CD4-positive, alpha-beta T cell treated with Interleukin-6 at 100 ng/mL for 8 hours (primary cell): ENCODE measurements at places on chromosomes 12 and 14.

DNA sequence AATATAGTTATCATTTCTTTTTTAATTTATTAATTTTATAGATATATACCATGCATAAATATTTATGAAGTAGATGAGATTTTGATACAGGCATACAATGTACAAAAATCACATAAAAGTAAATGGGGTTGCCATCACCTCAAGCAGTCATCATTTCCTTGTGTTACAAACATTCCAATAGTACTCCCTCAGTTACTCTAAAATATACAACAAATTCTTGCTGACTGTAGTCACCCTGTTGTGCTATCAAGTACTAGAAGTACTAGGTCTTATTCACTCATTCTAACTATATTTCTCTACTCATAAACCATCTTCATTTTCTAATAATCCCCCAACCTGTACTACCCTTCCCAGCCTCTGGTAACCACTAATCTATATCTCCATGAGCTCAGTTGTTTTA, 432.6 kb upstream of the SYT1 start:
- no peak for DNase-seq

DNA sequence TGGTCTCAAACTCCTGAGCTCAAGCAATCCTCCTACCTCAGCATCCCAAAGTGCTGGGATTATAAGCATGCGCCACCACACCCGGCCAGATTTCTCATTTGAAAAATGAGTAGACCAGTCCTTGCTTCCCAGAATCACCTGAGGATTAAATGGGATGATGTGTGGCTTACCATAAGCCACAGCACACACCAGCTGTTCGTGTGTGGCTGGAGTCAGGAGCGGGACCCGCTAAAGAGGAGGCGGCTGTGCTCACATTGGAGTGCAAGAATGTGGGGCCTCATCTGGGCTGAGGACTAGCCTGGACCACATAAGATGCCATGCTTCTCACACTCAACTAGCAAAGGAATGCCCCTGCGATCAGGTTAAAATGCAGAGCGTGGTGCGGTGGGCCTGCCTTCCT, 6.7 kb upstream of the ALDH2 start:
- no peak for DNase-seq

DNA sequence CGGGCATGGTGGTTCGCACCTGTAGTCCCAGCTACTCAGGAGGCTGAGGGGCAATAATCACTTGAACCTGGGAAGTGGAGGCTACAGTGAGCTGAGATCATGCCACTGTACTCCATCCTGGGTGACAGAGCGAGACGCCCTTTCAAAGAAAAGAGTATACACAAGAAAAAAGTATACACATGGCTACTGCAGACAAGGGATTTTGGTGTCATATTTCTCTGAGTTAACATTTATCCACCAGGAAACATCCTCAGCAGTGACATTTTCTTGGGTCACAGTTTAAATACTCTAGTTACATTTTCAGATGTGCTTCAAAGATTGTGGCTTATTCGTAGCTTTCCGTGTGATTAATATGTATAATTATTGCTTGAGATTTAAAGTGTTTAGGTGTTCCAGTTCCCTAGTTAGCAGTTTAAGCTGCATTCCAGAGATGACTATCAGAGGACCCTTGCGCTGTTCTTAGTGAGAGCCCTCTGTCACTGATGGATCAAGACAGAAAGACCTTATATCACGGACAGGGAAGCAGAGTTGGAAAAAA, 4.7 kb upstream of the PPP2R5E start:
- DNase-seq: no peak

- no peak for DNase-seq
These were observed 27.2 kb upstream of the GPR132 start for GRCh38 chr14:105092171-105093037.

- no peak for DNase-seq
These were observed 372.8 kb downstream of the NELL2 start for GRCh38 chr12:44503329-44503728.

- no peak for DNase-seq
These were observed 97.3 kb upstream of the ALX1 start for GRCh38 chr12:85182699-85183098.

DNA sequence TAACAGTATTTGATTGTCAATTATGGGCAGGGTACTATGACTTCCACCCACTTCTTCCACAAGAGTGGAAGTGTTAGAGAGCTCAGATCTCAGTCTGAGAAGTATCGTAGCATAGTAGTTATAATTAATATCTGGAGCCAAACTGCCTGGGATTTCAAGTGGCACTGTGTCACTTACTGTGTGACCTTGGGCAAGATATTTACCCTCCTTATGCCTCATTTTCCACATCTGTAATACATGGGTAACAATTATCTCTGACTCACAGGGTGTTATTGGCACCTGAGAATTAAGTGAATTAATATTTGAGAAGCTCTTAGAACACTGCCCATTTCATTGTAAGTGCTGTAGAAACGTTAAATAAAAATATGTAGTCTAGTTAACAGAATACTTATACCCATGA, 11.5 kb downstream of the RAB21 start:
- no peak for DNase-seq

- no peak for DNase-seq
These were observed 2.2 kb downstream of the ZDHHC17 start for GRCh38 chr12:76766161-76766560.

DNA sequence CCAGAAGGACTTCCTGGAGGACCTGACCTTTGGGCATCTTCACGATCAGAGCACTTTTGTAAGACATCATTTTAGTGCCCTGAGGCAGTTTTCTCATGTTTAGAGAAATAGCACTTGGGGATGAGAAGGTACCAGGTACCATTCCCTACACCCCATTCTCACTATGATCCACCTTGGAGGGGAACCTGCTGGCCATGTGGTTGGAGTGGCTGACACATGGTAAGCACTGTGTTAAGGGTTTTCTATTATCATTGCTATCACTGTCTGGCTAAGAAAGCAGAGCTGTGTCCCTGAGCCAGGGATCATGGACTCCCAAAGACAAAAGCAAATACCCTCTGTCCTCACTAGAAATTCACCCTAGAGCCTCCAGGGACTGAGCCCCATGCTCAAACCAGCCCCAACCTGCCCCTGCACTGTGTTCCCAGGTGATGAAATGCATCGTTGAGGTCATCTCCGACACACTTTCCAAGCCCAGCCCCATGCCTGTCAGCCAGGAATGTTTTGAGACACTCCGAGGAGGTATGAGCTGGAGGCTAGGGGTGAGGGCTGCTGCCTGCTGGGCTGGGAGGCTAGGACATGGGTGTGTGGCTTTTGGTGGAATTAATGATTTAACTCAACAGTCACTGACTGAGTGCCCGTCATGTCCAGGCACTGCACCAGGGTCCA, 3.4 kb downstream of the CHGA start:
- no peak for DNase-seq

DNA sequence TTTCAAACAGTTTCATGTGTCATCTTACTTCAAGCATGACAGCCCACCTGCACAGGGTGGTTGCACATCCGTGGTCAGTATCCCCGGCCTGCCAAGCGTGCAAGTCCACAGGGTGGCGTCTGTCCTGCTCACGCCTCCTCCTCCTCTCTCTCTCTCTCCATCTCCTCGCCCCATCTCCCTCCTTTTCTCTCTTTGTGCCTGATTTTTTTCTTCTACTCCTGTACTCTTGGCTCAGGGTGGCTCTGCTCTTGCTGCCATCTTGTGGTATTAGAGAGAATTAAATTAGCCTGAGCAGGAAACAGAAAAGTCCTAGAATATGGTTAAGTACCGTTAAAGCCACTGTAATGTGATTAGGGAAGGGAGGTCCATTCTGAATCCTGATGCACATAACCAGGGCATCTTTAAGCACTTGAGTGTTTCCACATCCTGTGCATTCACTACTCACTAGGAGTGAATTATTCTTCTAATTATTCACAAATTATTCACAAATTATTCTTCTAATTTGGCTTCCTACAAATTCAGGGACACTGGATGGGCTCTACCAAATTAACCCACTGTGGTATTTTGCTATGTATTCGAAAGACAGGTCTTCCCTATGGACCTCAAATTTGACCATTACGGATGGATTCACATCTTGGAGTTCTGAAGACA, 25.5 kb upstream of the DTX1 start:
- peak; percentile 18 for DNase-seq

DNA sequence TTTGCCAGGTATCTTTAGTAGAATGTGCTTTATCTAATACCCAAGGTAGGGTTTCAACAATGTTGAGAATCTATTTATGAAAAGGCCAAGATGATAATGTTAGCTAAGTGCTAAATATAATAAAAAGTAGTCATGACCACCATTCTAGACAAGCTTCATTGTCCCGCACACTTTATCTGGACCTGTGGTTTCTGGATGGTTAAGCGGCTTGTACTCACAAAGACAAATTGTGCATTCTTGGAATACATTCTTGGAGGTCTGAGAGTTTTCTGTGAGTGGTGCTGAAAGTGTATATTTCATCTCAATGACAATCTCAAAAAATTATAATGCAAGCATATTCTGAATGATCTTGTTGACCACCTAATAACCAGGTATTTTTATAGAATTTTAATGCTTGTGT, 646.9 kb downstream of the DIO2 start:
- DNase-seq: no peak

DNA sequence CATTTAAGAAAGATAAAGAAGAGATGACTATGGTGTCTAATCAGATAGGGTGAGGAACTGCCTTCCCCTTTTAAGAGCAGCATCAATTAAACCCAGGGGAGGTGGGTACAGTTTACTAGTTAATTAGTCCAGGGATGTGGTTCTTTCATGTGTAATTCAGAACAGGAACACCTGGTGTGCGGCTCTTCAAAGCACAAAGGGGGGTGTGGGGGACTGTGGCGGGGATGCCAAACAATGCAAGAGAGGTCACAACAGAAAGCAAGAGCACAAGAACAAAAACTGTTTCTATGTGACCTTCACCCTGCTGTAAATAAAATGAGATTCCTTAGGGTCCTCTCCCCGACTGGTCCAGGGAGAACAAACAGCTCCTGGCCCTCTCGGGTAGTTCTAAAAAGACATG, 183.9 kb upstream of the SOX5 start:
- DNase-seq: no peak

DNA sequence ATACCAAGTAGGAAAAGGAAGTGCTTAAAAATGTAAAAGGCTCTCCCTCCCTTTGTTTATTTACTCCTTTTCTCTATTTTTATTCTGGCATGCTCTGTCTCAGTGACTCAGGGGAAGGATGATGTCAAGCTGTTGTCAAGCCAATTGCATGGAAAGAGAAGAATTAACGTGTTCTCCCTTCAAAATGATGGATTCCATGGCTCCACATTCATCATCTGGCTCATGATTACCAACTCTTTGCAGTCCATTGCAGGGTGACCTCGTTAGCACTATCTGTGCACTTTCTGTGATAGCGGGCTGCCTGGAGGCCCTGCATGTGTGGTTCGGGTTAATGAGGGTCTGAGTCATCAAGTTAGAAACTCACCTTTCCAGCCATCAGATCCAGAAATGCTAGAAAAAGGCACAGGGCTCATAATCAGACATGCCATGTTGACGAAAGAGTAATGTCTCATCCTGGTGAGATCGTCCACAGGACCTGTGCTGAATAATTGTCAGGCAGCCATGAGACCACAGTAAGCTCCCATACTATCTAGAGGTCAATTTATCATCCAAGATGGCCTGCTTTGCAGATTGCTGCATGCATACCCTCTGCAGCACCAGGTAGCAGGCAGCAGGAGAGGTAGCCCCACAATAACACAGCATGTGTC, 79.2 kb upstream of the BTG1 start:
- DNase-seq: no peak

DNA sequence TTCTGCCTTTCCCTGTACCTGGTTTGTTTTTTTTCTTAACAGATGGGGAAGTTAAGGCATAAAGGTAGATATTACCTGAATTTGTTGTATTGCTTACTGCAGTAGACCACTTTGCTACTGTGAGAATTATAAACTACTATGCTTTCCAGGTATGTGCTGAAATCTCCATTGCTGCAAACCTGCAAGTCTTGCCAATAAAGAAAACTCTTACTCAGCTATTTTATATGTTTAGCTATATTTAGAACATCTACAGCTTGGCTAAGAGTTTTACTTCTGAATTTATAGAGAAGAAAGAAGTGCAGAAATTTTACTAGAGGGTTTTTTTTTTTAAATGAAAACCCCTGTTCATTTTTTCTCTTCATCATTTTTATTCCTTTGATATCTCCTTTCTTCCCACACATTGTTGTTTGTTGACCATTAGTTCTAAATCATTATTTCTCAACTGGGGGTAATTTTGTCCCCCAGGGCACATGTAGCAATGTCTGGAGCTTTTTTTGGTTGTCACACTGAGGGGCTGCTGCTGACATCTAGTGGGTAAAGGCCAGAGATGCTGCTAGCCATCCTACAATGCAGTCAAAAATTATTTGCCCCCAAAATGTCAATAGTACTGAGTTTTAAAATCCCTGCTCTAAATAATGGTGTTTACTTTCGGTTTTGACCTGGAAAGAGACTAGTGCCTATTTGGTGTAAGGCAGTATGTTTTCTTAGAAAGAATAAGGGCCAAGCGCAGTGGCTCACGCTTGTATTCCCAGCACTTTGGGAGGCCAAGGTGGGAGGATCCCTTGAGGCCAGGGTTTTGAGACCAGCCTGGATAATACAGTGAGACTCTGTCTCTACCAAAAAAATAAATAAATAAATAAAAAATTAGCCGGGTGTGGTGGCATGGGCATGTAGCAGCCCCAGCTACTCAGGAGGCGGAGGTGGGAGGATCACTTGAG, 48.6 kb downstream of the PCNX1 start:
- DNase-seq: peak; percentile 54

DNA sequence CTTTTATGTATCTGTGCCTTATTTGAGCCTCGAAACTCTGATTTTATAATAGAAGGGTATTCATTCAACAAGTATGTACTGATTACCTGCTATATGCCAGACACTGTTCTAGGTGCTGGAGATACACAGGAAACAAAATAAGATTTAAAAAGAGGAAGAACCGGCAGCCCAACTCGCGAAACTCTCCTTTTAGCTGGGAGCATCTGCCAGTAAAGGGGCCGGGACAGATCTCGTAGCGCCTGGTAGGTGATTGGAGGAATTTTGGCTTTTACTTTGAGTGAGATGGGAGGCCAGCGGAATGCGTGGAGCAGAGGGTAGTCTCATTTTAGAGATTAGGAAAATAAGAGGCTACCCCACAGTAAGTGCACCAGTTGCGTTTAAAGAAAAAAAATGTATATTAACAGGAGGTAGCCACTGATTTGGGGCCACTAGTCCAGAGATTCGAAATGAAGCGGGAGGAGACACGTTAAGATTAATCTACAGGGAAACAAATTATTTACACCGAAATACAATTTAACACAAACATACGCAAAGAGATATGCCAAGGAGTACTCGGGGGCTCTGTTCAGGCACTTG, 520 bp upstream of the MON2 start:
- no peak for DNase-seq

GRCh38 chr12:89355243-89356068, 3.2 kb upstream of the DUSP6 start:
- DNase-seq: no peak

GRCh38 chr14:93946541-93947090, 19.5 kb downstream of the FAM181A start:
- no peak for DNase-seq

GRCh38 chr12:87469295-87469694, 559.9 kb downstream of the C12orf50 start:
- DNase-seq: no peak

GRCh38 chr12:84779169-84779568, 133.4 kb downstream of the SLC6A15 start:
- no peak for DNase-seq
